ENCODE measurements at places on chromosomes 5 and 9.

DNA sequence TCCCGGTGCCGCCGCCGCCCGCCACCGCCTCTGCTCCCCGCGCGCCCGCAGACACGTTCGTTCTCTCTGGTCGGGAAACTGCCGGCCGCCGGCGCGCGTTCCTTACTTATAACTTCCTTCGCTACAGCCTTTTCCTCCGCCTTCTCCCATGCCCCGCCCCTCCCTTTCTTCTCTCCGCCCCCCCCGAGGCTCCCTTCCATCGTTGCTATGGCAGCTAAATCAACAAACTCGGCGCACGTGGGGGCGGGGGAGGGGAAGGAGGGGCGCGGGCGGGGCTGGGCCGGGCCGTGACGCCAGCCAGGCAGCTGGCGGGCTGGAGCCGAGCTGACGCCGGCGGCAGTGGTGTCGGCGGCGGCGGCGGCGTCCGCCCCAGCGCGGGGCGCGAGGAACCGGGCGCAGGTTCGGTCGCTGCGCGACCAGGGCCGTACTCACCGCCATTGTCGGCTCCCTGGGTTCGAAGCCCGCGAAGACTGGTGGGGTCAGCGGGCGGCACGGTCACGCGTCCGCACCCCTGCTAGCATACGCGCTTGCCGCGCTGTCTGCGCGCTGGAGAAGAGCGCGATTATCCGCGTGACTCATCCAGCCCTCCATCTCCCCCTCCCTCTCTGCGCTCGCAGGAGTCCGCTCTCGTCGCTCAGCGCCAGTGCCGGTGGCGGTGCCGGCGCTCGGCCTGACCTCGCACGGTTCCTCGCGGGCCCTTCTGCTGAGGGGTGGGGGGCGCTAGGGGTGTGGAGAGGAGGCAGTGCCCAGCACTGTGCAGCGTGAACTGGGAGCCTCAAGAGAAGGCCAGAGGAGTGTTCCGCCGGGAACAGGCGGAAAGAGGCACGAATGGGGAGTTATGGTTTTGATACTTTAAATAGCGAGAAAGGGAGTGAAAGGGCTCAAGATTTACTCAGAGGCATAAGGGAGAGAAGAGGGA, at the start of gene KLF4:
Gene KLF4 (minus strand): TSS at position 83 of the 919 bp plus-strand sequence. CDS start 597 bp downstream, outside the sequence.
- peak; percentile 96 for DNase-seq

DNA sequence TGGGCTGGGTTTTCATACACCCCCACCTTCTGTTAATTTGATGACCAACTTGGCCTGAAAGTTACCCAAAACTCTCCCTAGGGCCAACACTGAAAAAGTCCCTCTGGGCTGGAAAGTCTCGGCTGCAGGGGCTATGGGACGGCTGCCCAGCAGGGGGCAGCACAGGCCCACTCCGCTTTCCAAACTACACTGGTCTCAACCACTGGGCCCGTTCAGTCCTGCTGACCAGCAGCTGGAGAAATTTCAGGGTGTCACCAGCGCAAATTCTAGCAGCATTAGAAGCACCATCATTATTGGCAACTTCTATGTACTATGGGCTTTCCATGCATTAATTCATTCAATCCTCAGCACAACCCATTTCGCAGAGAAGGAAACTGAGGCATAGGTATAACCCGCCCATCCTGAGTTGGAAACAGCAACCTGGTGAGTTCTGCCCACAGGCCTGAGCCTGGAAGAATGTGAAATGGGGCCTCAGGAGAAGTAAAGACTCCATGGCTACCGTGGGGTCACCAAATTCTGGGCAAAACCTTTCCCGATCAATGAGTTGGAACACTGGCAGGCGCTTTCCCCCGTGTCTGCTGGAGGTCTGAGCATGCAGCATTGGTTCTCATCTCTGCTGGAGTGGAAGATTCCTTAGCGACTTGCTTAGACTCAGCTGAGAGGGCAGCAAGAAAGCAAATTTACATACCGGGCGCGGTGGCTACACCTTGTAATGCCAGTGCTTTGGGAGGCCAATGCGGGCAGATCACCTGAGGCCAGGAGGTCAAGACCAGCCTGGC, 9.7 kb downstream of the ORM2 start:
- peak; percentile 76 for DNase-seq

DNA sequence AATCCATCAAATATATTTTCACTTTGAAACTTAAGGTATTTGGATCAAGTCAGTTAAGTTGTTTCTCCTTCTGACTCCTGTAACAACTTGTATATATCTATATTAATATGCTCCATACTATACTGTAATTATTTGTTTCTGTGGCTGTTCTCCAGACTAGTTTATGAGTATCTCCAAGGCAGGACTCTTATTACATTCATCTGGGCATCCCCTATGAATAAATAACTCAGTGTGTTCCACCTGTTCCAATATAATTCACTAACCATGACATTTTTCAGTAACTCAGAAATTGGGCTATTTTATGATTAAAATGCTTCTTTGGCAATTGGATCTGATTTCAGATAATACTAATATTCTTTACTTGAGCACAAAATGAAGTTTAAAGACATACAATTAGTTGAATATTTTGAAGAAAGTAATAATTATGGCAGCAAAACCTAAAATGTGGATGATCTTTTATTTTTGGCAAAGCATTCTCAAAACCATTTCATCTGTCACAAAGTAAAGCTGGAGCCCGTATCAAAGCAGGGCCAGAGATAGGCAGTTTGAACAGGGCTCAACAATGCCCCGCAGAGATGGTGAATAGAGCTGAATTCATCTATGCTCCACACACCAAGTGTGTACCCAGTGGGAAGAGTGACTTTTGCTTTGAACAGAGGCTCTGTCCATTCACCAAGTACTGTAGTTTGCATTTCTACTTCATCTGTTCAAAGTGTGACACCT, 314.3 kb downstream of the PDE4D start:
- DNase-seq: no peak

DNA sequence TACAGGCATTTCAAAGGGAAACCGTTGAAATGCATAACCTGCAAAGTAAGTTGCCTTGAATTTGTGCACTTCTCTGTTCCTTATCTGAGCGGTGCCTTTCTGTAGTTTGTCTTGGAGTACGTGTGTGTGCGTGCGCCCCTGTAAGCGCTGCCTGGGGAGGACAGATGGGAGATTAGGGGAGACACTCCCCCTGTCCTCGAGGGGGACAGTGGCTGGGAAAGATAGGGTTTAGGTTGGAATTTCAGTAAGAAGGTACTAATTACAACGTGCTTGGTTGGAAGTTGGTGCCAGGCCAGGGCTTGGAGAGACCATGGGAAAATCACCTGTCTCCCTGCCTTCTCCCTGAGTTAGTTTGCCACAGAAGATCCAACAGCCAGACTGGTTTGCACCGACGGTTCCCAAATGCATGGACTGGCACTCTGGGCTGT, 73.2 kb downstream of the PIK3R1 start:
- peak; percentile 27 for DNase-seq

DNA sequence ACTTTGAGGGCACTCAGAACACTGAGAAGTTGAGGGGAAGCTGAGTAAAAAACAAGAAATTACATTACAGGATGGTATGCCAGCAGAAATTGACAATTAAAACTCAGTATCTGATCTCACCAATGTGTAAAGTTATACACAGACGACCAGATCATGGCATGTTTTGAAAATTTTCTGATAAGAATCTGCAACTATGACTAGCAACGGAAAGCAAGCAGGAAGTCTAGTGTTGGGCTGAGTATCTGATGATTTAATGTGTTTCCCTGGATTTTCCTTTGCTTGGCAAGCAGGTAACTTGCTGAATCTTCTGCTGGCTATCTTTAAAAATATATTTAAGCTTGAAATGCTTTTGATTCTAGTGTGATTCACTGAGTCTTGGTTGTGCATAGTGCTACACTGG, 5.2 kb upstream of the GCNT4 start:
- DNase-seq: no peak

DNA sequence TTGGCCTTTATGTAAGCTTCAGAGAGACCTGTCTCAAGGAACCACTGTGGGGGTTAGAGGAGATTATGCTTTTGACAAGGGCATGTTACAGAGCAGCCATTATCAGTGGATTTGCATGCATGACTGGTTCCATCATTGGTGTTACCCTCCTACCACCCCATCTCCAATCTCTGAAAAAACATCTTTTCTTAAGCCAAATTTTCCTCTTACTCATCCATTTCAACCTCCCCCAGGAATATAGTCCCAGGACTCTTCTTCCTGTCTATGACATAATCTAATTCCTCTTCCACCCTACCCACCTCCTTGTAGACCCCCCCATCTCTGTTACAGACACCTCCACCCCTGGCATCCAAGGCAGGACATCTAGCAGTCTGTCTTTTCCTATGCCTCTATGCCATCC, 33.1 kb upstream of the ADRB2 start:
- DNase-seq: no peak
